ENCODE measurements at places on chromosomes 7 and 10. TPM values are rescaled to one million over a fixed set of nuclear protein-coding genes. Genes with fewer than 3 reads are reported as not detected.

The HOGA1 gene
- 0.09 TPM for total RNA-seq

The NAT16 gene
- not detected for total RNA-seq

The PNLIP gene
- not detected for total RNA-seq

The NKX2-3 gene
- not detected for total RNA-seq

The DENND2A gene
- total RNA-seq = 0.66 TPM

The CPN1 gene
- not detected for total RNA-seq

The EN2 gene
- total RNA-seq = 0.09 TPM

The HIF1AN gene
- total RNA-seq = 11.6 TPM

The RADIL gene
- 1.0 TPM for total RNA-seq

The DOCK1 gene
- 108 TPM for total RNA-seq

The GBF1 gene
- total RNA-seq = 16.2 TPM

The ZNF117 gene
- total RNA-seq = 7.8 TPM

The CNNM1 gene
- not detected for total RNA-seq

The PIP4K2A gene
- total RNA-seq = 28.5 TPM

The CLRN3 gene
- total RNA-seq = 0.09 TPM

The SAMD9 gene
- 10.7 TPM for total RNA-seq

The GRB10 gene
- 110 TPM for total RNA-seq

The ASZ1 gene
- total RNA-seq = not detected

The SPDYE2 gene
- total RNA-seq = not detected

The ZNF438 gene
- 5.0 TPM for total RNA-seq

The CUZD1 gene
- 0.54 TPM for total RNA-seq

The COL13A1 gene
- total RNA-seq = 18.3 TPM

The LEP gene
- under 0.01 TPM for total RNA-seq

The PDZD7 gene
- total RNA-seq = 0.27 TPM

The TMEM213 gene
- not detected for total RNA-seq

The ATP6V0A4 gene
- 0.18 TPM for total RNA-seq

The RBM28 gene
- 23.5 TPM for total RNA-seq

The NEUROG3 gene
- not detected for total RNA-seq

The ACTL6B gene
- not detected for total RNA-seq

The NXPH1 gene
- not detected for total RNA-seq

The PDE1C gene
- total RNA-seq = 0.38 TPM

The LMOD2 gene
- not detected for total RNA-seq

The HYAL4 gene
- under 0.01 TPM for total RNA-seq

The FKBP6 gene
- total RNA-seq = not detected

The TFPI2 gene
- total RNA-seq = 79.7 TPM

The OR2A5 gene
- not detected for total RNA-seq

The ATOH7 gene
- total RNA-seq = not detected

Data from endothelial cell of coronary artery (primary cell).